ENCODE measurements at places on chromosomes 11 and 22. TPM values are rescaled to one million over a fixed set of nuclear protein-coding genes. Genes with fewer than 3 reads are reported as not detected.

The CUL5 gene
- 38.0 TPM for total RNA-seq

The KCTD17 gene
- total RNA-seq = 63.2 TPM

The FOLR2 gene
- not detected for total RNA-seq

The KIRREL3 gene
- total RNA-seq = not detected

DNA sequence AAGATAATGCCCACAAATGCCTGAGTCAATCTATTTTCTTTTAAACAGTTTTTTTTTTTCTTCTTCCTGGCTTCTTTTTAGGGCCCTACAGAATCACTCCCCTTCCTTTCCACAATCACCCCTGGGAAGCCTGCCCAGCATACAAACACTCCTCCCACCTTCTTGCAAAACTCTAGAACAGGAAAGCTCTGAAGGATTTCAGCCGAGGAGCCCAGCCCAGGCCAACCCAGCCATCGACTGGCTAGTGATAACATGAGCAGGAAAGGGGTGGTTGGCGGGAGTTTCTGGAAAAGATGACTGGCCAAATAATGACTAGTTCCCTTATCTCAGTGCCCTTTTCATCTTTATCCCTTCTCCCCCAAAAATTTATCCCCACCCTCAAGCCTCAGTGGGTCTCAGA is 68.2 kb downstream of the USP35 start:
- DNase-seq = no peak

DNA sequence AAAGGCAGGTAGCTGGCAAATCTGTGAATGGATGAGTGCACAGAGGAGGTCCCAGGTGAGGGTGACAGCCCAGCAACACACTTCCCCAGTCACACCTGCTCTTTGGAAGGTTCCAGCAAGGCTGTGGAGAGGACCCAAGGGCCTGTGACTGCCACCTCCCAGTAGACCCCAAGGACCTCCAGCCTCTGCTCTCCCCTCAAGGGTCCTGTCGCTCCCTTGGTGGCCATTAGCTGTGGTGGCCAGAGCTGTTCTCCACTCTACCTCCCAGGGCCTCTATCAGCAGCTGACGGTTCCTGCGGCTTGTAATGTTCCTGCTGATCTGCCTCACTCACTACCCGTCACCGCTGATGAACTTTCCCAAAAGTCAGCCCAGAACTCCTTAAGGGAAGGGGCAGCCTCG is 93.0 kb downstream of the SWAP70 start:
- DNase-seq = no peak

DNA sequence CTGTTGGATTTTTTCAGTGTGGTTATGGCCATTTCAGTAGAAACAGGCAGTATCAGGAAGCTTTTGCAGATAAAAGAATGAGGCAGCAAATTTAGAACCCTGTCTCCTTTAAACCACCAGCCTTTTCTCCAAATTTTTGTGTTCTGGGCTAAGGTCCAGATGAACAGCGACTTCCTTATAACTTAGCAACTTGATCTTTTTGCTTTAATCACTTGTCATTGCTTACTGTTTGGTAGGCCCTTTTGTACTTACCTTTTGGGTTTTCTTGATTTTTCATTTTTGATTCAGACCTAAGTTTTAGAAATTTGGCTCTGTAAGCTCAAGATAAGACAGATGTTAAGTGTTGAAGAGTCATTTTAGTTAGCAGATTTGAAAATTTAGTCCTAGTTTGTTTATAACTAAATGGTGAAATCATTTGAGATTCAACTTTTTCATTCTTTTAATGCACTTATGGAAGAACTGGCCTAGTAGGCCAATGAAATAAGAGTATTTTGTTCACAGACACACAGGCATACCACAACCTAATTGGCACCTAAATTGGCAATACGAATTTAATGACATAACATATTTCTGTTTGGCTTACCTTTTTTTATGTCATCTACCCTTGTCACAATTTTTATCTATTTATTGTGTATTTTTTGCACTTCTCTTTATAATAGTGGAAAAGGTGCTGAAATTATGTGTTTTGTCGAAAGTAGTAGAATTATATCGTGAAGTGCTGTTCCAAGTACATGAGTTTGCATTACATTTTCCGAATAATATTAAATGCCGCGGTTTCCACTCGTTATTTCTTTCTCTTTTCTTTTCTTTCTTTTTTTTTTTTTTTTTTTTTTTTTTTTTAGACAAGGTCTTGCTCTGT is 2.1 kb downstream of the RTN3 start:
- no peak for DNase-seq

DNA sequence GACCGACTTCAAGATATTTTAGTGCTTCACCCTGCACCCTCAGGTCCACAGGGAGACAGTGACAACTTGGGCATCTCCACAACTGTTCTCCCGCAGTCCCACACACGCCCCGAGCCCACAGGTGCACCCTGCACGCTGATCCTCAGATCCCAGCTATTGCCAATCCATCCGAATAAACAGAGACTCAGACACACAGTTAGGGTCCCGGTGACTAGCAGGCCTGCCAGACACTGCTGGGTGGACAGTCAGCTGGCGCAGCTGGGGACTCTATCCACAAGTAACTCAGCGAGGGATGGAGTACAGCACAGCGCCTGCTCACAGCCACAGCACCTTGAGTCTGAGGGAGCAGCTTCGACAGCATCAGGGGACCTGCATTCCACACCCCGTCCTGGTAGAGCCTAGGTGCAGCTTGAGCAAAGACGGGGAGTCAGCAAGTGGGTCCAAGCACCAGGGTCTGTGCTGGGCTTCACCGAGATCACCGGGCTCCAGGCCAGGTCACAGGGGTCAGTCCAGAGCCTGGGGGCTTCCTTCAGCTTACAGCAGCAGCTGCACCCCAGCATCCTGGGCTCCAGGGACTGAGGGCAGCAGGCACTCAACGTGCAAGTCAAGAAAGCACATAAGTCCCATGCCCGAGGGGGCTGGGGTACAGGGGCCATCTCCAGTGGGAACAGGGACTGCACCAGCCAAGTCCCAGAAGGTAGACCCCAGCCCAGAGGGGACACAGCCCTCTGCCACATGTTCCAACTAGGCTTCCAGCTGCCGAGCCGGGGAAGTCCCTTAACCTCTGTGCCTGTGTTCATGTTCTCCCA is 7.6 kb downstream of the RPL3 start:
- no peak for DNase-seq

GRCh38 chr22:35726398-35726797 is 8.7 kb downstream of the APOL5 start:
- no peak for DNase-seq

DNA sequence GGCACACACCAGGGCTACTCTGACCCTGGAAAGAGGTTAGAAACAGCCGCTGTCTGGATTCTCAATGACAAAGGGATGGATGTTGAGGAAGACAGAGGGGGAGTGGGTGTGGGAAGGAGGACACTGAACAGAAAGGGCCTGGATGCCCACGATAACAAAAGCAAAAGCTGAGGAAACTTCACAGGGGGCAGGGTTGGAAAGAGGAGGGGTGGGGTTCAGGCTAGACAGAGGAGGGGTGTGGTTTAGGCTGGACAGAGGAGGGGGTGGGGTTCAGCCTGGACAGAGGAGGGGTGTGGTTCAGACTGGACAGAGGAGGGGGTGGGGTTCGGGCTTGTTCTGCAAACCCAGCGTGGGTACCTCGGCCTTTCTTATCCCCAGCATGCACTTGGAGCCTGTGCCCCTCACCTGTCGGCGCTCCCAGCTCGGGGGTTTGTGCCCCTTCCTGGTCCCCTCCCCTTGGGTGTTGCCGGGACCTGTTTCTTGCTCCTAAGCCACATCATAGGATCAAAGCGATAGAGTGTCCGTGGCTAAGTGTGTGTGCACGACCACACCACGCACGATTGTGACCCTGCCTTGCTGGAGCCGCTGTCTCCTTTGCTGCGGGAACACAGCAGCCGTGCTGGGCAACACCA is 75.6 kb downstream of the BRD1 start:
- DNase-seq = no peak

DNA sequence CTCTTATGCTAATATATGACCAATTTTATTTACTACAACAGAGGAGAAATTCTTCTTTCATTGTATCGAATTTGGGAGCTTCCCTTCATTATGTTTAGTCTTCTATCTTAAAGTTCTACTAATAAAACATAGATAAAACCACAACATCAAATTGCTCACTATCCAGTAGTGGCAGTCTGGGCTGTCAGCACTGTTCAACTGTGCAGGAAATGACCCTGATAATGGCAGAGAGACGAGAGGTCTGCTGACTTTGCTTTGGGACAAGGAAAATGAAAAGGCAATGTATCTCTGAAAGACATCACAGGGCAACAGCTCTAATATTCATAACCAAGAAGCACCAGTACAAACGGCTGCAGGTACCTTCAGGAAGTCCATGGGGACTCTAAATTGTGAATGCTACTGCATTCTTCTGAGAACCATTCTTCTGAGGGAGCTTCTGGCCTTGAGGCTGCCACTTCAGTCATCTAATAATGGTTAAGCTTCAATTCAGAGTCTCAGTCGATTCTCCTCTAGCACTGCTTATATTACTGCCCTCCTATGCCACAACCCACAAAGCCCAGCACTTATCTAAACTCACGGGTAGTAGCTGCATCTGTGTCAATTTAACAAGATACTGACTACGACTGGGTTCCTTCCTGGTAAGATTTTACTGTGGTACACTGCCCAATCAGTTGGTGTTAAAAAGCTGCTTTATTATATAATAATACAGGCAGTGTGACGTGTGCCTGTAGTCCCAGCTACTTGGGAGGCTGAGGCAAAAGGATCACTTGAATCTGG is 44.2 kb downstream of the CKAP5 start:
- DNase-seq = no peak

GRCh38 chr22:39719559-39720450 is 149.3 kb downstream of the CACNA1I start:
- DNase-seq = no peak

- DNase-seq = no peak
These were observed 26.6 kb downstream of the SLC25A18 start for GRCh38 chr22:17589810-17590375.
